ENCODE measurements at places on chromosomes 2 and 18.

- no peak for DNase-seq
Observed at GRCh38 chr2:30628341-30628740, 178.9 kb downstream of the CAPN13 start.

GRCh38 chr2:46518861-46519260, 39.5 kb downstream of the TMEM247 start:
- DNase-seq = no peak

- DNase-seq = no peak
Observed at GRCh38 chr2:108215794-108216211, 24.0 kb upstream of the SULT1C3 start.

DNA sequence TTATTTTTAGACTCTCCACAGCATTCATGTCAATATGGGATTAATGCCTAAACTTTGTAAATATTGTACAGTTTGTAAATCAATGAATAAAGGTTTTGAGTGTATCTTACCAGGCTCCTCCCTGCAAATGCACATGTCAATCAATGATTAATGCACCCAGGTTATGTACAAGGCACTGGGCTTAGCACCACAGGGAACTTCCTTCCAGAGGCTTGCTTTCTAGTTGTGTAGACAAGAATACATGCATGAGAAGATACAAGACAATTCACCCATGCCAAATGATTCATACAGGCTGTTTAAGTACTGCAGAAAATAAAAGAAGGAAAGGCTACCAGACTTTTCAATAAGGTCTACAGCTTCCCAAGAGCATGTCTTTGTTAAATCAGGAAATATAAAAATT, 114.1 kb downstream of the MMADHC start:
- no peak for DNase-seq

GRCh38 chr18:76081536-76081935, 413.5 kb downstream of the ZNF516 start:
- DNase-seq = no peak

GRCh38 chr2:218060118-218060517, 8.9 kb upstream of the RUFY4 start:
- no peak for DNase-seq

DNA sequence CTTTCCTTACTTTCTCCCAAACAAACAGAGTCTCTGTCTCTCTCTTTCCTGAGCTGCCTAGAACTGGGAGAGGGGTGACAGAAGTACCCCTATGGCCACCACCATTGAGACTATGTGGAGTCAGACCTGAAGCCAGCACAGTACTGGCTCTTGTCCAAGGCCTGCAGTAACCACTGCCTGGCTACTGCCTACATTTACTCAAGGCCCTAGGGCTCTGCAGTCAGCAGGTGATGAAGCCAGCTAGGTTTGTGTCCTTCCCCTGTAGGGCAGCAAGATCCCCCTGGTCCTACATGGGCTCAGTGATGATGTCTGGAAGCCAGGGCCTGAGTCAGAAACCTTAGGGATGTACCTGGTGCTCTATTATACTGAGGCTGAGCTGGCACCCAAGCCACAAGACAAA, 12.2 kb downstream of the MYO3B start:
- no peak for DNase-seq

GRCh38 chr18:61910101-61910500, 17.3 kb upstream of the RNF152 start:
- DNase-seq = no peak

GRCh38 chr2:71562518-71562917, 109.2 kb downstream of the DYSF start:
- no peak for DNase-seq

DNA sequence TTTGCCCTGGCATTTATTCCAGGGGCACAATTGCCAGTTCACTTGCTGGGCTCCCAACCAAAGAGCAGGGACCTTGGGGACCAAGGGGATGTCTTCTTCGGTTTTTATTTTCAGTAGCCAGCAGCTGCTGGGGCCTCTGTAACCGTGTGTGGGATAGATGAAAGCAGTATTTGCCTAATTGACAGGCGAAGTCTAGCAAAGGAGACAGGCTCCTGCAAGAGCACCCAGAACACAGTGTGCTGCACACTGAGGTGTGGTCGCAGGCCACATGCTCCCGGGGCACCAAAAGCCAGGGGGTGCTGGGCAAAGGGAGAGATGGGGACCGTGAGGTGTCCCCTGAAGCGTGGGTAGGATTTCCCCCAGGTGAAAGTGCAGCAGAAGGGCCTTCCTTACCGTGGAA, 5.3 kb downstream of the SAG start:
- DNase-seq = no peak

GRCh38 chr2:66899109-66899508, 464.2 kb downstream of the MEIS1 start:
- DNase-seq = no peak

DNA sequence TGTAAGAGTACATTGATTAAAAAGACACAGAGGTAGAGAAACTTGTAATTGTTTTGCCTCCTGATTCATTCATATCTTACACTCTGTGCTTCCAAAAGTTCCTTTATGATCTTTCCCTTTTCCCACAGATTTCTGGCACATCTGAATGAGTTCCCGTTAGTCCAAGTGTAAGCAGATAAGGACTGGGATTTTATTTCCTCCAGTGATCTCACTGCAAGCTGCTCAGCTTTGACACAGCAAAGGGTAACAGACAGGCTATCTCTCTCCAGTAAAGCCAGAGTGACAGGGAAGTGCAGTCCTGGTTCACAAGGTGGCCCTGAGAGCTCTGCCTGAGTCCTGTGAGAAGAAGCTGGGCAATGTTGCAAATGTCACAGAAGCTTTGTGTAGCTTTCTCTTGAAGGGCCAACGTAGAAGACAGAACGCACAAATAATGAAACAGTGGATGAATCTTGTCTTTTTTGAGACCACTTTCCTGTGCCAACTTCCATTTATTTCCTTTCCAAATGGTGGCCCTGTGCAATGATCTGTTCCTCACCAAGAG, 32.5 kb upstream of the KCNE4 start:
- DNase-seq = no peak

DNA sequence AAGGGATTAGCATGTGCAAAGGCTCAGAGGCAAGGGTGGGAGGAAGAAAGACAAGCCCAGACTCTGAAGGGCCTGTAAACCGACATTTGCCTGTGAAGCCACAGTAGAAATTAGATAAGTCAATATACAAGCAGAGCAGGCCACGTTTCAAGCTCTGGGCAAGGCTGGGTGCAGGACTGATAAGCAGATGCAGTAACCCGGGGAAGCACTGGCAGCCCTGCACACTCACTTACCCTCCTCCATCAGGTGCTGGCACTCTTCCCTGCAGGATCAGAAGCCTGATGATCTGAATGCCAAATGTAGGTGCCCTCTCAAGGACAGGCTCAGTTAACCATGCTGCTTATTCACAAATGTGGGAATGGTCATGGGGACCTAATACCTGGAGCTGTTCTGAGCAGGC, 46.3 kb upstream of the RAB12 start:
- no peak for DNase-seq

DNA sequence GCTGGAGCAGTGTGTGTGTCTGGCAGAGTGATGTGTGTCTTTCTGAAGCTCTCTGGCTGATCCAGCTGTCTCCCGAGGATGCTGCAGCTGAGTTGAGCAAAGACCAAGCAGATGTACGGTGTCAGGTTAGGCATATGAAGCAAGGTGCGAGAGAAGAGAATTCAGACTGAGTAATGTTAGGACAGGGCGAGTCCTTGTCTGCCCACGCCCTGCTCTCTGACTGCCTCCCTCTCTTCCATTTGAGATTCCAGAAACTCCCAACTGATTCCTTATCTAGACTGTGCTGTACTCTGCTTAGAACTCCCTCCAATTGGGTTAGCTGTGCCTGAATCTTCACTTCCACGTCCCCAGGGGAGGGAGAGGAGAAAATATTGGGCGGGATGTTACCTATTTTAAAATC, 25.7 kb upstream of the LPIN1 start:
- no peak for DNase-seq

- no peak for DNase-seq
Observed at GRCh38 chr2:28624436-28624792, 127.2 kb upstream of the PPP1CB start.

- DNase-seq = no peak
Observed at GRCh38 chr2:239957681-239958472, 67.3 kb downstream of the NDUFA10 start.

DNA sequence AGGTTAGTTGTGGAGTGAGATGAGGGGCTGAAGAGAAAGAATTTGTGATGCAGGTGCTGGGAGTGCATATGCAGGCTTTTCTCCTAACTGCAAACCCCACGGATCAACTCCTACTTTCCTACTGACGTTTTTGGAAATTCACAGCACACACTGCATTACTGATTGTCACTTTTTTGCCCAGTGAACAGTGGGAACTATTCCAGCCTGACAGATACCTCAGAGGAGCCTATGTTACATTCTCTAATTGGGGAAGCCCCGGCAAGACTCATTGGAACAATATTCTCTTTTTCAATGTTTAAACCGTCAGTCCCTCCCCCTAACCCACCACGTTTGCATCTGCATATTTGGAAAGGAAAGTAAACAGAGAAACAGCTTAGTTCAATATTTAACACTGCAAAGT, 126.2 kb downstream of the DPP4 start:
- DNase-seq = no peak

GRCh38 chr2:1864981-1865421, 120.7 kb upstream of the PXDN start:
- no peak for DNase-seq

DNA sequence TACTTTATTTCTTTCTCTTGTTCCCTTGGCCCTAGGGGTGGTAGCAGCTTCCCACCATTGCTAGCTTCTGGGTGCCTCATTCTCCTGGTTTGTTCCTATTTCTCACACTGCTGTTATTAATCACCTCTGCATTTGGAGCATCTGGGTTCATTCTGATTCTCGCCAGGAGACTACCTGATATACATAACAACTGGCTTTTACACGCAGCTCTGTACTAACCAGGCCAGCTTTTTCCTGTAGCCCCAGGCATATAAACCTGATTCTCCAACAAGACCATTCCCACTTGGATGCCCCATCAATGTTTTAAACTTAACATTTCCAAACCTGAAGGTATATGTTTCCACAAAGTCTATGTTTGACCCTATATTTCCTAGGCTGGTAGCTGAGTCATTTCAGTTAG, 403.9 kb upstream of the DCC start:
- DNase-seq = no peak

DNA sequence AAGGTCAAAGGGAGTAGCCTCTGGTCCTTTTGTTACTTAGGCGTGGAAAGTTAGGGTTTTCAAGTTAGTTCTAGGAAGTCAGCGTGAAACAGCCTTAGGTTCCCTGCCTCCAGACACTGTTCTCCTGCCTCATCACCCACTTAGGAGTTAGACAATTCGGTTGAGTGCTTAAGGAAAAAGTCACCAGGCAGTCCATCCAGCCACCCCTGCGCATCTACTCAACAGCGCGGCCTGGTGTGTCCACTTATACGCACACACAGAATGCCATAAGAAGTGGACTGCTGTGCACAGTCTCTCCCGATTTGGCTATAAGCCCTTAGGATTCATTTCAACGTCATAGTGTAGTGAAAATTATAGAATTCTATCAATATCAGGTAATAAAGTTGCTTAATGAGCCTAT, 470.8 kb upstream of the TNP1 start:
- DNase-seq = no peak

DNA sequence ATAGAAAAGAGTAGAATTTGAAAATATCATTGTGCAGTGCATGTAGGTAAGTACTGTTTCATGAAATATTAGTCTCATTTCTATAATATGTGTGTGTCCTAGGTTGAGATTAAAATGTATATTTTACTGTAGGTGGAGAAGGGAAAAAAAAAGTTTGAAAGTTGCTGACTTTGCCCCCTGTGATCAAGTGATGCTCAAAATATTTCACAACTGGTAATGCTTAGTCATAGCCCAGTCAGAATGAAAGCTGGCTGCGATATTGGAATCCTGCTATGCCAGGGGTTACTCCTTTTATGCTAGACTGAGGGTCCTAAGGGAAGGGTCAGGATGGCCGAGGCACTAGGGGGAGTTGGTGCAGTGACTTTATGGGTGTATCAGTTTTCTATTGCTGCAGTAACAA, 19.5 kb upstream of the CFAP36 start:
- no peak for DNase-seq

DNA sequence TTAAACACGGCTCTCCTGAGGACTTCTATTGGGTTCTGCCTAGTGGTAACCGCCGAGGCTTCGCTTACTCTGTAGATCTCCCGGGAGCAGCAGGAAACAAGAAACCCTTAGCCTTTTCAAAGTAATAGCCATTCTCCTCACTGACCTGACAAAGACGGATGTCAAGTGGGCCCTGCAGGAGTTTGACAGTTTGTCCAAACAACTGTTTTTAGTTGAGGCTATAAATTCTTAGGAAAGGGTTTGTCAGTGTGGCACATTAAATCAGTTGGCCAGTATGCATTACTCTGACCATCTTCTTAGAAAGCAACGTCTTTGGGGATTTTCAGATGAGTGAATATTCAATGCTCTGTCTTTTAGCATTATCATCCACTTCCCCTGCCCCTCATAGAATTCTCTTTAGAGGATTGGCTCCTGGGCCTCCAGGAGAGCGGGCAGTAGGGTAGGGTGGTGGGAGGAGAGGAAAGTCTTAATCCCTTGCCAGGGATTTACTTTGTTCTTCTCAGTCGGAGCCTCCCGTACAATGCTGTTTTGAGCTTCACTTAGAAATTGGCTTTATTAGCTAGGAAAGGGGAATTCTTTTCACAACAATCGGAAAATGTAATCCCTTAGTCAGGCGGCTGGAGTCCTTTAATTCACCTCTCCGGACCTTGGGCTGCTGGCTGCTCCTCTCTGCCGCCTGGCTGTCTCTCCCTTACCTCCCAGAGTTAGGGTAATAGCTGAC, 13.3 kb upstream of the C18orf32 start:
- no peak for DNase-seq

- no peak for DNase-seq
Observed at GRCh38 chr18:22005191-22005841, 164.1 kb upstream of the GATA6 start.

- no peak for DNase-seq
Observed at GRCh38 chr18:58541789-58542425, 87.0 kb downstream of the ALPK2 start.

DNA sequence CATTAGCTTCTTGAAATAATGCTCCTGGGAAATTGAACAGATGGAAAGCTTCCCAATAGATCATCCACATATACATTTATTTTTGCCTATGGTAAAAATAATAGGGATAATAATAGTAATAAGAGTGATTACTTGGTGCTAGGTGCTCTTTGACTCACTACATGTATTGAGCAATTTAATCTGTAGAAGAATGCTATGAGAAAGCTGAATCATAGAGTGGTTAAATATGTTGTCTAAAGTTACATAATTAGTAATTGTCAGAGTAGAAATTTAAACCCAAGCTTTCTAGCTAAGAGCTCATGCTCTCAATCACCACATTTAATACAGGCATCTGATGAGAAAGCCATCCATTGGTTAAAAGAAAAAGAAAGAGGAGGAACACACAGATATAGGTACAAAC, 590.5 kb upstream of the SLC8A1 start:
- DNase-seq = no peak

GRCh38 chr2:173747035-173747434, 218.1 kb downstream of the SP3 start:
- no peak for DNase-seq

- no peak for DNase-seq
Observed at GRCh38 chr2:151520976-151521375, 111.3 kb downstream of the RIF1 start.

Data from esophagus squamous epithelium (tissue), 5 donors.